Right lobe of liver (tissue), 6 donors: ENCODE measurements at places on chromosomes 12 and 14.

- no peaks in the 10 kb centered on the region for H3K4me1 ChIP-seq
- H3K4me3 ChIP-seq = no peak overlapping the region
- no peak for DNase-seq
- H3K27me3 ChIP-seq = no peaks in the 10 kb centered on the region
- no peak overlapping the region for H3K27ac ChIP-seq
Observed at GRCh38 chr12:18468246-18469075, 207.1 kb downstream of the PIK3C2G start.

DNA sequence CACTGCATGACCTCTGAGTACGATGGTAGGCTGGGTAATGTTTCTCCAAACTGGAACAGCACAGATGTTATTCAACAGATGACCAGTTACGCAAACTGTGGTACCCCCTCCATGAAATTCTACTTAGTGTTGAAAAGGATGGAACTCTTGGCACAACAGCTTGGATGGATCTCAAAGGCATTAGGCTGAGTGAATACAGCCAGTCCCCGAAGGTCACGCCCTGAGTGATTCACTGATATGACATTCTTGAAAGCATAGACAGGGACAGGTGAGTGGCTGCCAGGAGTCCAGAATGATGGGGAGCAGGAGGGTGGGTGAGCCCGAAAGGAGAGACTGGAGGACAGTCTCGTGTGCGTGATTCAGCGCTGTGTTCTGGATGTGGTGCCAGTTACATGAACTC lies 187.5 kb upstream of the TMEM132C start:
- no peaks in the 10 kb centered on the region for H3K36me3 ChIP-seq
- H3K27ac ChIP-seq = no peak overlapping the region
- H3K4me3 ChIP-seq = no peak overlapping the region
- no peaks in the 10 kb centered on the region for H3K27me3 ChIP-seq

DNA sequence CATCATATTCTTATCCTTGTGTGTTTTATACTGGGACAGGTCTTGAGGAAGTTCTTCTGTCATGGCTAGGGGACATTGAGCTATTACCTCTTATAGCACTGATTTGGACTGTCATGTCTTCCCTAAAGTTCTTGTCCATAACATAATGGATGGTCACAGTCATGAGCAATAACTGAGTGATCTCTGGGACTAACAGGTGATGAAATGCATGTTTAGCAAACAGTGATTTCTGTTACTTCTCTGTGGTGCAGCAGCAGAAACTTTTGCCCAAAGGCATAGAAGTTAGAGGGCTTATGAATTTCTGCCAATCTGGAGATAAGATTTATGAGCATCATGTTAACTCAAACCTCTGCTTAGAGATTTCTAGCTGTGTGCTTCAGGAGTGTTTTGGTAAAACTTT lies 5.9 kb downstream of the ADIPOR2 start:
- H3K4me1 ChIP-seq = peaks cover 2% of the 10 kb centered on the region
- H3K36me3 ChIP-seq = no peaks in the 10 kb centered on the region
- DNase-seq = no peak
- H3K4me3 ChIP-seq = no peak overlapping the region

- H3K27ac ChIP-seq = no peak overlapping the region
- H3K27me3 ChIP-seq = no peaks in the 10 kb centered on the region
Observed at GRCh38 chr14:40447017-40447416, 1014.8 kb upstream of the FBXO33 start.
